ENCODE measurements at places on chromosomes 4 and X.

DNA sequence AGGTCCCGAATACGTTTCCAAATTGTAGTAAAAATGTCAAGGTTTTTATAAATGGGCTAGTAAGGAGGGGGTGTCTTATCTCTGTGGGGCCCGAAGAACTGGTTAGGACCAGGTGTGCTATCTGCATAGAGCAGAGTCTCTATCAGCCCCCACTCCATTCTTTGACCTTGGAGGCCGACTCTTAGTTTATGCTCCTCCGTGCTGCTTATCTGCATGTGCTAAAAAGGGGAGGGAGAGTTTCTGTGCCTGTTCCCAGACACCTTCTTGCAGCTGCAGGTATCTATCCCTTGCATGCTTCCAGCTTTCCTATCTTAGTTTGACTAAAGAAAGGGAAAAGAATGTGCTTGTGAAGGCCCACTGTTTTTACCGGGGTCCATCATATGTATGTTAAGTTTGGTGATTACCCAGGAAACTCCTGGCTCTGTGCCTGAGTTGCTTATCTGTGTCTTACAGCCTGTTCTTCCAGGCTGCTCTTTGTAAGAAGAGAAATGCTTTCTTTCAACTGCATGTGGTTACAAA, 28.6 kb upstream of the NAF1 start:
- DNase-seq, result no peak

- DNase-seq, result no peak
Observed at GRCh38 chr4:176729489-176729888, 63.2 kb downstream of the VEGFC start.

DNA sequence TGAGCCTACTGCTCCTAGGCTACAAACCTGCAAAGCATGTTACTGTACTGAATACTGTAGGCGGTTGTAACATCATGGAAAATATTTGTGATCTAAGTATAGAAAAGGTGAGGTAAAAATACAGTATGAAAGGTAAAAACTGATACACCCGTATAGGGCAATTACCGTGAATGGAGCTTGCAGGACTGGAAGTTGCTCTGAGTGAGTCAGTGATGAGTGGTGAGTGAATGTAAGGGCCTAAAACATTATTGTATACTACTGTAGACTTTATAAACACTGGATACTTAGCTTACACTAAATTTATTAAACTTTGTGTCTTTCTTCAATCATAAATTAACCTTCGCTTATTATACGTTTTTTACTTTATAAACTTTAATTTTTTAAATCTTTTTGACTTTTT, 3.7 kb downstream of the KIF4A start:
- no peak for DNase-seq

GRCh38 chrX:148914783-148915182, 414.4 kb downstream of the AFF2 start:
- DNase-seq, result no peak

DNA sequence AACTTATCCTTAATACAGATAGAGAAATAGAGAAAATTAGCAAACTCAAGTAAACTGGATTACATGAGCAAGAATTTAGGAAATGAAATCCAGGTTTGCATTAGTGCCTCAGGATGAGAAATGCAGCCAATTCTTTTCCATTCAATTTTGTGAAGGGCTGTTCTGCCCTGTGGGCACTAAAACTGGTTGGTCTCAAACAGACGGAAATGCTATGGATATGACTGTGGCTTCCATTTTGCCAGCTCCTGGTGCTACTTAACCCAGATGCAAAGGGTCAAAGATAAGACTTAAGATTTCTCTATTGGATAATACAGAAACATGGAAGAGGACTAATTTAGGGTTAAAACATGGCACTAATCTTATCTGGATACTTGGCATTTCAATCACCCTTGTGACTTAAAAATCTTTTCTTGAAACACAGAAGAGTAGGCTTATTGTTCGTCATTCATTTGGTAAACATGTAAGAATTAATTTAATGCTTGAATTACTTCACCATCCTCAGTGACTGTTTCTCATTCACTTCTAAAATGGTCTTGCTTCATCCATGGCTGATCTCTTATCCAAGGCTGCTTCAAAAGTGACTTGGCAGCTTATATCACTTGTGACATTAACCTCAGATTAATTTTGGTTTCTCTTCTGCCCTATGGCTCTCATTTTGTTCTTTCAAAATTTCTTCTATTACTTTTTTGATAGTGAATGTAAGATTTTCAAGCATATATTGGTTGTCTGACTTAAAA, 1008.7 kb downstream of the GLUD2 start:
- DNase-seq, result no peak

DNA sequence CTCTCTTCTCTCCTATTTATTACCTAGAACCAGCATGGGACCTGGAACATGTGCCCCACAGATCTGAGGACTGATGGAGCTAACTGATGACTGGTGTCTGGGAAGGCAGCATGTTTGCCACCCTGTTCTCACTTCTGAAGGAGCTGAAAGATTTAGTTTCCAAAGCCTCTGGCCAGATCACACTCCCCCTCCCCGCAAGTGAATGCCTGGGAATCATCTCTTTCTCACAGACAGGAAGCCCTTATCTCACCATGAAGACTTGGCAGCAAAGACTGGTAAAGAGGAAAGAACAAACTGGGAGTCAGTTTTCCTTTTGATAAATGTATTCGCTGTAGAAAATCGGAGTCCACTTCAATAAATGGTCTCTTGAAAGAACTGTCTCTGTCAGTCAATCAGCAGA, 21.0 kb upstream of the PCYT1B start:
- DNase-seq, result no peak

GRCh38 chr4:67282749-67283148, 262.6 kb downstream of the CENPC start:
- no peak for DNase-seq

GRCh38 chrX:22081475-22082092, 49.5 kb downstream of the PHEX start:
- DNase-seq, result peak; percentile 54

DNA sequence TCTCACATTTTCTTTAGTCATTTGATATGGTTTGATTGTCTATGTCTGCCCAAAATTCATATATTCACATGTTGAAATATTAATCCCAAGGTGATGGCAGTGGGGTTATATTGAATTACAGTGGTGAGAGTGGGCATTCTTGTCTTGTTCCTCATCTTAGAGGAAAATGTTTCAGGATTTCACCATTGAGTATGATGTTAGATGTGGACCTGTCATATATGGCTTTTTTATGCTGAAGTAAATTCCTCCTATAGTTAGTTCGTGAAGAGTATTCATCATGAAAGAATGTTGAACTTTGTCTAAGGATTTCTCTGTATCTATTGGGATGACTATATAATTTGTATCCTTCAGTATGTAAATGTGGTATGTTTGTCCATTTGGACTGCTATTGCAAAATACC, 512.3 kb upstream of the EPHA5 start:
- DNase-seq, result no peak

DNA sequence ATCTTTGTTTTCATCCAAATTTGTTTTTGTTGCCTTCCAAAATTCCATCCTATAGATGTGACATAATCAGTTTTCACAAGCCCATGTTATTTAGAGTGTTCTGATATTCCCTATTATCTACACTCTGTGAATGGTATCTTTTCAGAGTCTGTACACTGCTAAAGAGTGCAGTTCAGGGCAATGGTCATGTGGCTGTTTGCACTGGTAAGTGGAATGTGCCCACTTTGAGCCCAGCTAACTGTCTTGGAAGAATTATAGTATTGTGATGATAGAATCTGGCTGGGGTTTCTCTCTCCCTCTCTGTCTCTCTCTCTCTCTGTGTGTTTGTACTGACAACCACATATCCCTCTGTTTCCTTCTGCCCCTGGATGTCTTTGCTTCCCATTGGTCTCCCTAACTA, 37.4 kb upstream of the BEX4 start:
- no peak for DNase-seq

DNA sequence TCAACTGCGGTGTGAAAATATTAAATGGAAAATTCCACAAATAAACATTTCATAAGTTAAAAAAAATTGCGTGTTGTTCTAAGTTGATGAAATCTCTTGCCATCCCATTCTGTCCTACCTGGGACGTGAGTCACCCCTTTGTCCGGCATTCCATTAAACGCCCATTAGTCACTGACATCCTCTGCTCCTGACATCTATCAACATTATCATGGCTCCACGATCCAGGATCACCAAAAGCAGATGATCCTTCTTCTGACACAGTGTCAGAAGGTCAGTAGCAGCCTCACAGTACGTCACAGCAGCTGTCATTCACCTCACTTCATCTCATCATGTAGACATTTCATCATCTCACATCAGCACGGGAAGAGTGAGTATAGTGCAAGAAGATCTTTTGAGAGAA, 125.7 kb downstream of the ZNF827 start:
- DNase-seq, result no peak
